ENCODE measurements at places on chromosomes 7 and 10. TPM values are rescaled to one million over a fixed set of nuclear protein-coding genes. Genes with fewer than 3 reads are reported as not detected.

The LDB3 gene
- total RNA-seq: 0.20 TPM

The CLEC5A gene
- 0.18 TPM for total RNA-seq

The CALML5 gene
- total RNA-seq: not detected

The KLLN gene
- 0.68 TPM for total RNA-seq

The TFEC gene
- 0.81 TPM for total RNA-seq

The PDGFA gene
- 2.7 TPM for total RNA-seq

The MUC3A gene
- total RNA-seq: 9.4 TPM

The FAM241B gene
- 1.2 TPM for total RNA-seq

The OR2A12 gene
- total RNA-seq: not detected

DNA sequence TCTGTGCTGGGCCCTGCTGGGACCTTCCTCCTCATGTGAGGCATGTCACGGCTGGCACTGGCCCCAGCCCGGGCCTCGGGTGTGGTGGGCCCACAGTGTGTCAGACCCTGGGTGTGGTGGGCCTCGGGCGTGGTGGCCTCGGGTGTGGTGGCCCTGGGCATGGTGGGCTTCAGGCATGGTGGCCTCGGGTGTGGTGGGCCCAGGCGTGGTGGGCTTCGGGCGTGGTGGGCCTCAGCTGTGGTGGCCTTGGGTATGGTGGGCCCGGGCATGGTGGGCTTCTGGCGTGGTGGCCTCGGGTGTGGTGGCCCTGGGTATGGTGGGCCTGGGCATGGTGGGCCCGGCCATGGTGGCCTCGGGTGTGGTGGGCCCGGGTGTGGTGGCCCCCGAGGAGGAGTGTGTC lies 40.4 kb downstream of the NKX6-2 start:
- no peak for DNase-seq

GRCh38 chr7:42283553-42283952 lies 46.5 kb upstream of the GLI3 start:
- DNase-seq: no peak

DNA sequence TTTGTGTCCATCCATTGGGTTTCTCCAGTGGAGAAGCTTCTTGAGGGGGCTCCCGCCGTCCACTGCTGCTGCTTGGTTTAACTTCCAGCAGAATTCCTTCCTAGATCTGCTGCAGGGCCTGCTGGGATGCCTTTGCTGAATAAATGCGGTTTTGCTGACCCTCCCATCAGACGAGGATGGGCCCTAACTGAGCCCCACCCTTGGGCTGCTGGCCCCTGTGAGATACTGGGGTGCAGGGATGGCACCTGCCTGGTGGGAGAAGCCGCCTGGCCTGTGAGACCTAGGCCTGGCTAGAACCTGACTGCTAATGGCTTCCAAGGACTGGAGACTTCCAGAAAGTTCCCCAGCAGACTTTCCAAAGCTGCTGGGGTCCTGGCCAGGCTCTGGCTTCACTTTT lies 43.8 kb downstream of the ZNF467 start:
- no peak for DNase-seq

GRCh38 chr10:73253225-73253555 lies 746 bp upstream of the MRPS16 start:
- no peak for DNase-seq

- no peak for DNase-seq
These were observed 315.8 kb downstream of the KCNMA1 start for GRCh38 chr10:77321838-77322237.

DNA sequence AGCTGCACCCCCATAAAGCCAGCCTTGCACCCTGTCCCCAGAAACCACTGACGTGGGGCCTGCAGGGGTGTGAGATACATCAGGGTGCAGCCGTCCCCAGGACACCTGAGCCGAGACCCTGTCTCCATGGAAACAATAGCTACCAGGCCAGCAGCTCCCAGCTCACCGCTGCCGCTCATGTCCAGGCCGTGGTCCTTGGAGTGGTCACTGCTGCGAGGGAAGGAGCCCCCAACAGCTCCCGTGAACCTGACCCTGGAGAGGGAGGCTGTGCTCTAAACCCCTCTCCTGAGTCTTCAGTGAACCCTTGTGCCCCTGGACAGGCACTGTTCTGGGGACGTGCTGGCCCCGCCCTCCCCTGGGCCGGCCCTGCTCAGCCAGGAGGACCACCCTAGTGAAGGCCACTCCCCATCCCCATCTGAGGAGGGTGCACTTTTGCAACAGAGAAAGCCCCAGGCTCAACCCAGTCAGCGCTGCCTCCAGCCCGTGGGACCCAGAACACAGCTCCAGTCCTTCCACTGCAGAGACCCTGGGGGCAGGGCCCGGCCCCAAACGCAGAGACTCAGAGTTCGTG lies 19.6 kb upstream of the INPP5A start:
- DNase-seq: peak; percentile 47

DNA sequence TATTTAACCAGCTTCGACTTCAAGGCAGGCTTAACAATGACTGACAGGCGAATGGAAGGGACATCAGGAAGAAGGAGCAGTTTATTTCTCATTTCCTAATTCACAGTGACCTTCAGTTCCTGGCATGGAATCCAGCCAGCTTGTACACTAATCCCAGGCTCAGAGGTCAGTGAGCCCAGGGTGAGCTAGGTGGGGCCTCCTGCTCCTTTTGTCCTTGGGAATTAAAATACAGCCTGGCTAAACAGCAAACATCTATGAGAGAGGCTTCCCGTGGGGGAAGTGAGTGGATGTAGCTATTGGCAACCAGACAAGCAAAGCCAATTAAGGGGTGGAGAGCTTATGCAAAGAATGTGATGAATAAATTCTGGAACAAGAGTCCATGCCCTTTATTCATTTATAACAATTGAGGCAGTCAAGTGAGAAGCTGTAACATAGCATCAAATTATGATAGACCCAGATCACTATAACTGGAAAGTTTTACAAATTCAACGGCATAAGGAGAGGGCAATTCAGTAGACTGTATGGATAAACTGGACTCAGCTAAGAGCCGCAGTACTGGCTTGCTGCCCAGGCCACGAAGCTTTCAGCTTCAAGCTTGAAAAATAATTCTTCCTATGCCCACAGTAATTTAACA lies 57.1 kb downstream of the STK17A start:
- DNase-seq: peak; percentile 74

DNA sequence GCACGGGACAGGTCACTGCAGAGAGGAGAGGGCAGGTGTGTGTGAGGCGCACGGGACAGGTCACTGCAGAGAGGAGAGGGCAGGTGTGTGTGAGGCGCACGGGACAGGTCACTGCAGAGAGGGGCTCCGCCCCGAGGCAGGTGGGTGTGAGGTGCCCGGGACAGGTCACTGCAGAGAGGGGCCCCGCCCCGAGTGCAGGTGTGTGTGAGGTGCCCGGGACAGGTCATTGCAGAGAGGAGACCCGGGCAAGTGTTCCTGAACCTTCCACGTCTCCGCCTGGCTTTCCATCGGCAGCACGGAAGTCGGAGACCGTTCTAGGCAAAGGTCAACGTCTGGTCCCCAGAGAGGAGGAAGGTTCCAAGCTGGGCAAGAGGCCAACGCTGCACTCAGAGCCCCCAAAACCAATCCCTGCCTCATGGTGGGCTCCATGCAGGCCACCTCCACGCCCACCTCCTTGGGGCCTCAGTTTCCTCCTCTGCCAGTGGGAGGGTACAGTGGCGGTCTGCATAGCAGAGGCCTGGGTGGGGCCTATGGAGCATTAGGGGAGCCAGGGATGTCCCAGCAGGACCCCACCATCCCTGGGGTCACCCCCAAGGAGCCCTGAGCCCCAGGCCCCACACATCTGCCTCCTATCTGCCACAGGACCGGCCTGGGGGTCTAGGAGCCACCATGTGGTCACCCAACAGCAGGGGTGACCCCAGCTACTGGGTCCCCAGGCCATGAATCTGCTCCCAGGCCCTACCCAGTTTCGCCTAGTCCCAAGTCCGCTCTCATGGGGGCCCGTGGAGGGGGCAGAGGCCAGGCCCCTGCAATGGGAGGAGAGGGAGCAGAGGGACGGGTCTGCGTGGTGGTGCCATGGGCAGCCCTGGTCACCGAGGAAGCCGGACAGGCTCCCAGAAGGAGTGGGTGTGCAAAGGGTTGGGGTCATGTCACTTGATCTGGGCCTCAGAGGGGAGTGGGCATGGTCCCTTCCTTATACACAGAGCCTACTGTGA lies 57.0 kb downstream of the STK32C start:
- DNase-seq: no peak

DNA sequence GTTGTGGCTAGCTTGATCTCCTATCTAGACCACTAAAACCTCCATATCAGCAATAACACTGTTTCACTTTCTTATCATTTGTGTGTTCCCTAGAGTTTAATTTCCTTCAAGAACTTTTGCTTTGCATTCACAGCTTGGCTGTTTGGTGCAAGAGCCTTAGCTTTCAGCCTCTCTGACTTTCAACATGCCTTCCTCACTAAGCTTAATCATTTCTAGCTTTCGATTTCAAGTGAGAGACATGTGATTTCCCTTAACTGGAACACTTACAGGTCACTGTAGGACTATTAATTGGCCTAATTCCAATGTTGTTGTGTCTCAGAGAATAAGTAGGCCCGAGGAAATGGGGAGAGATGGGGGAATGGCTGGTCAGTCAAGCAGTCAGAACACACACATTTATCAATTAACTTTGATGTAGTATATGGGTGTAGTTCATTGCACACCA lies 10.6 kb upstream of the BPGM start:
- no peak for DNase-seq

DNA sequence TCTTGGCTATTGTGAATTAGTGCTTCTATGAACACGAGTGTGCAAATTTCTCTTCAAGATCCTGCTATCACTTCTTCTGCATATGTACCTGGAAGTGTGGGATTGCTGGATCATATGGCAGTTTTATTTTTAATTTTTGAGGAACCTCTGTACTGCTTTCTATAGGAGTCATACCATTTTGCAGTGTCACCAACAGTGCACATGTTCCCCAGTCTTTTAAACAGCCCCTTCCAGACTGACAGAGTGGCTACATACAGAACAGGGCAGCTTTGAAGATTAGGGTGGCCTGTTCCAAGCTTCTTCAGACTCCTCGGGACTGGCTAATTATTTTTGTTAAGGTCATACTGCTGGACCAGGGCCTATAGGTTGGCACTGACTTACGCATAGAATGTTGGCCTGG lies 82.9 kb downstream of the AUTS2 start:
- DNase-seq: no peak

GRCh38 chr7:716222-716621 lies 10.3 kb upstream of the DNAAF5 start:
- peak; percentile 8 for DNase-seq

DNA sequence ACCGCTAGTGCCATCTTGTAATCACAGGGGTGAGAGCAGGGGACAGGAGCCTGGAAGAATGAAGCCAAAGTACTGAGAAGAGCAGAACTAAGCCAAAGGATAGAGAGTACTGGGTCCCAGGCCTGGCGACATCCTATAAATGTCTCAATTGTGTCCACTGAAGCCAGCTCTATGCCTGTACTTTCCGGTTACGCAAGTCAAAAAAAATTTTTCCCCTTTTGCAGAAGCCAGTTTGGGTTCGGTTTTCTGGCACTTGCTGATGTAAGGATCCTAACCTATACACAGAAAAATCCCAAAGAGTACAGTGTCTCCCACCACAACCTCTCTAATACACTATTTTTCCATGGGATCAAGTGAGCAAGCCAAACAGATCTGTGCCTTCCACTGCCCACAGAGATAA lies 61.1 kb downstream of the PLXNA4 start:
- DNase-seq: no peak

GRCh38 chr7:127477295-127478023 lies 85.0 kb upstream of the ZNF800 start:
- DNase-seq: no peak

- no peak for DNase-seq
These were observed 22.7 kb downstream of the FAM237B start for GRCh38 chr7:90298145-90299038.

DNA sequence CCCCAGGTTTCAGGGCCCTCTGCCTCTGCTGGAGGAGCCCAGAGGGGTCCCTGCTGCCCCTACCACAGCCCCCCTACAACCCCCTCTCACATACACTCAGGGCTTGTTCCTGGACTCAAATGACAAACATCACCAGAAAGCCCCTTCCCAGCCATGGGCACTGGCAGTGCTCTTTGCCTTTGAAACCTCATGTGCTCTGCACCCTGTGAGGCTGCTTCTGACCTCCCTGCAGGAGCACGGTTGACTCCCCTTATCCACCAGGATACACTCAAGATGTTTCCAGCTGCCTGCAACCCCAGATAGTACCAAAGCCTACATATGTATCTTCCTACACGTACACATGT lies 3.5 kb upstream of the ADIRF start:
- no peak for DNase-seq

GRCh38 chr7:1567049-1567771 lies 2.6 kb downstream of the PSMG3 start:
- no peak for DNase-seq

DNA sequence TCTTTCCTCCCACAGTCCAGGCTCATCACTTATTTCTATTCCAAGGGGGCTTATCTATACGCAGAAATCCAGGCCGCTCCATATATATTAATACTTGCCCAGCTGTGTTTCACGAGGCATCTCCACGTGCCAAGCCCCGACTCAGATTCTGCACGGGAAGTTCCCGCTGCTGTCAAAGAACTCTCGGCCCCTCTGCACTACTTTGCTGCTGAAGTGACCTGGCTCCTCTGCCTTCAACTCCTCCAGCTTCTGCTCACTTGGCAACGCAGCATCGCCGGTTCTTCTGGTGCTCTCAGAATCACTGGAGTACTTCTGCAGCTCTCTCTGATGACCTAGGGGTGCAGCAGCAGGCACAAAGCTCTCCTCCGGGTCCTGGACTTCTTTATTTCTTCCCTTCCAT lies 9.7 kb upstream of the CHST12 start:
- no peak for DNase-seq

DNA sequence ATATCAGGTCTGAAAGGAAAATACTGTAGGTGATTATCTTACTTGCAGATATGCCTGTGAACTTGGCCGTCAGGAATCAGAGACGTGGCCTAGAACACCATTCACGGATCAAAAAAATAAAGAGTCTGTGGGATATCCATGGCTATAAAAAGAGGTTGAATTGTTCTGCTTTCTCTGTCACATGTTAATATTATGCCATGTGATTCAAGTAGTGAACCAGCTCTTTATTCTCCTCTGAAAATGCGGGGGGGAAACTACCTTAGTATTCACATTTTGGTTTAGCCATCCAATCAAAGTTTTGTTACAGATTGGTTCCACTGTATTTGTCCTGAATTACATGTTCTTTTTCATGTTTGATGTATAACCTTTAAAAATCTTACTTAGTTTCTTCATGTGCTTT lies 120.5 kb downstream of the CCNY start:
- DNase-seq: no peak

- DNase-seq: no peak
These were observed 4.7 kb upstream of the TEX36 start for GRCh38 chr10:125687507-125688185.

DNA sequence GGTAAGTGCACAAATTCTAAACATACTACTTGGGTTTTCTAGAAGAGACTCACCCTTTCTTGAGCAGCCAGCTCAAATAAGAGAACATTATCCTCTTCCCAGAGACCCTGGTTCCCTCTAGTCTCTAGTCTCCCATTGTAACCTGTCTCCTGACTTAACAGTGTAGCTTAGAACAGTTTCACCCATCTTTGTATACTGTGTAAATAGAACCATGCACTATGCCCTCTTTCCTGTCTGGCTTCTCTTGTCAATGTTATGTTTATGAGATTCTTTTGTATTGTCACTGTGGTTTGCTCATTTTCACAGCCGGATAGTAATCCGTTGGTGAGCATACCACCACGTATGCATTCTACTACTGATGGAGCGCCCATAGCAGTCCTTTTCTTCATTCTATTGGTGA lies 227.4 kb upstream of the PLPP4 start:
- DNase-seq: no peak

GRCh38 chr7:112462236-112462635 lies 12.0 kb downstream of the IFRD1 start:
- peak; percentile 61 for DNase-seq

GRCh38 chr7:22989643-22990587 lies 24.0 kb downstream of the HYCC1 start:
- no peak for DNase-seq

GRCh38 chr10:131858118-131858515 lies 42.7 kb upstream of the PPP2R2D start:
- peak; percentile 31 for DNase-seq
